OCI-M1 (cell line): ENCODE measurements at places on chromosomes 16 and 17.

DNA sequence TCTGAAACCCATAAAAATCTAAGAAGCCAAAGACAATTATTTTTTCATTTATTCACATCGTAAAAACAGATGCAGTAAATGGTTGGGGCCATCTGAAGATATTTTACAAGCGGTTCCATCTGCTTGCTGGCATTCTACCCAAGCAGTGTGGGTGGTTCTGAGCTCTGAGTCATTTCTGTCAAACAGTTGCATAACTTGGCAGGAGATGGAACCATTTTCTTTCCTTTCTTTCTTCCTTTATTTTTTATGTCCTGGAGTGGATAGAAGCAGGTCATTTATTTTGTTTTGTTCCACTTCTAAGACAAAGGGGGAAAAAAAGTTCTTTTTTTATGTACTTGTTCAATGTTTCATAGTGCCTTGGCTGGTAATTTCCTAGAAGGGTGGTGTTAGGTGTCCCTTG, 1151.9 kb upstream of the GOT2 start:
- DNase-seq = peak; percentile 25

DNA sequence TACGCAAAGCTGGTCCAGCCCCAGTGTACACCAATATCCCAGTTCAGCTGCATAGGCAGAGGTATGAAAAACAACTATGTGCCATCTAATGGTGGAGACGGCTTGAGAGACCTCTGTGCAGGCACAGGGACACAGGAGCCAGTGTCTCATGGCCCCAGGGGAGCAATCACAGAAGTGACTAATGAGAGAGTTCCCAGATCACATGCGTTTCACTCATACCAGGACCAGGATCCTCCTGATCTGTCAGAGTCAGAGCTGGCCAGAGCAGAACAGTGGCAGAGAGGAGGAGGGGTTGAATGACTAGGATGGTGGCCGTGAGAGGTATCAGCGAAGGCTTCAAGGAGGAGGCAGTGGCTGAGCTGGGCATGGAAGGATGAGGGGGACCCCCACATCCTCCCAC, 41.1 kb downstream of the TMEM132E start:
- no peak for DNase-seq

GRCh38 chr17:38563362-38564253, 42.1 kb downstream of the SRCIN1 start:
- no peak for DNase-seq

DNA sequence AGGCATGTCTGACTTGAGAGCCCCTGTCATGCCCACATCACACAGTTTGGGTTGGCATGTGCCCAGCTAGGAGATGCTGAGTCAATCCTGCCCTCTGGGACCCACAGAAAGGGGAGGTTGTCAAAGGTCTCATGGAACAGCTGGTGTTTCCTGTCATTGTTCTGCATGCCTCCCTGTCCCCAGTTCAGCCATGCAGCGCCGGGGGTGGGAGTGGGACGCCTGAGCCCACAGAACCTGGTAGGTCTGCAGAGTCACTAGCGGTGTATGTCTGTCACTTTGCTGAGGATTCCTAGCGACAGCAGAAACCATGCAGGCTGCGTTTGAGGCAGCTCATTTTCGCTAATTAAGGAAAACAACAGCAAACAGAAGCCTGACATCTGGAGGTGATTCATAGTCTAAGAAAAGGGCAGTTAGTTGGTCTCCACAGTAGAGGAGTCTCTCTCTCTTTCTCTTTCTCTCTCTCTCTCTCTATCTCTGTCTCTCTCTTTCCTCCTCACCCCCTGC, 19.6 kb upstream of the CCL1 start:
- peak; percentile 23 for DNase-seq

- no peak for DNase-seq
Measured at GRCh38 chr16:50717091-50717490, 23.7 kb downstream of the NOD2 start.

- DNase-seq = no peak
Measured at GRCh38 chr16:47008174-47008573, 34.7 kb upstream of the DNAJA2 start.

GRCh38 chr16:24188751-24189318, 67.3 kb upstream of the CACNG3 start:
- DNase-seq = no peak

- peak; percentile 12 for DNase-seq
Measured at GRCh38 chr17:10754109-10754508, 24.3 kb upstream of the TMEM220 start.

- DNase-seq = peak; percentile 58
Measured at GRCh38 chr17:75457047-75457654, 716 bp downstream of the TMEM94 start.

DNA sequence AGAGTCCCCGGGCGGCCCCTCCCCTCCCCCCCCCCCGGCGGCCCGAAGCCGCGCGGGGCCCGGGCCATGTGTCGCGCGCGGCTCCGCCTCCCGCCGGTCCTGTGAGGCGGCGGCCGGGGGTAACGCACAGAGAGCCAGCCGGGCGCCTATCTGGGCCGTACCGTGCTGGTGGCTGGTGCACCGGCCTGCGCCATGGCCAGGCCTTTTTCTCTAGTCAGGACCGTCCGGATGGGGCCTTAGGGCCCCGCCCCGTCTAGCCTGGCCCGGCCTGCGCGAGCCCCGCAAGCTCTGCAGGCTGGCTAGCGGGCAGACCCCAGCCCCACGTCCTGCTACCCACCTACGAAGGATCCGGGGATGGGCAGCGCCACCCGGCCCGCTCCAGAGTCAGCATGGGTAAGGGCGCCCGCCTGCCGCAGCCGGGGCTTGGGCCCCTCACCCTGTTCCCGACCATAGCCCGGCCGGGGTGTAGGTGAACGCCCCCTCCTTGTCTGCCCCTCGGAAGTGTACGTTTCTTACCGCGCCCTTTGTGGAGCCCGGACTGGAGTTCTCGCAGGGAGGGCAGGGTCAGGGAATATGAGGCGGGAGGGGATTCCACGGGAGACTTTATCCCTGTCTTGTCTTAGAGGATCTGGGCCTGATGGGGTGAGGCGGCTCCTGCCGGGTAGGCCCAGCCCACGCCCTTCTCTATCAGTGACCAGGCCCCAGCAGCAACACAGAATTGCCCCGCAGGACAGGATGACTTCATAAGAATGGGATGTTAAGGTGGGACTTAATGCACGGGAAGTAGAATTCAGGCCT, at the start of gene CENPT:
TSS of gene CENPT (minus strand) at position 630 of the 798 bp plus-strand sequence. CDS start 13,834 bp downstream, outside the sequence.
- DNase-seq = peak; percentile 51

DNA sequence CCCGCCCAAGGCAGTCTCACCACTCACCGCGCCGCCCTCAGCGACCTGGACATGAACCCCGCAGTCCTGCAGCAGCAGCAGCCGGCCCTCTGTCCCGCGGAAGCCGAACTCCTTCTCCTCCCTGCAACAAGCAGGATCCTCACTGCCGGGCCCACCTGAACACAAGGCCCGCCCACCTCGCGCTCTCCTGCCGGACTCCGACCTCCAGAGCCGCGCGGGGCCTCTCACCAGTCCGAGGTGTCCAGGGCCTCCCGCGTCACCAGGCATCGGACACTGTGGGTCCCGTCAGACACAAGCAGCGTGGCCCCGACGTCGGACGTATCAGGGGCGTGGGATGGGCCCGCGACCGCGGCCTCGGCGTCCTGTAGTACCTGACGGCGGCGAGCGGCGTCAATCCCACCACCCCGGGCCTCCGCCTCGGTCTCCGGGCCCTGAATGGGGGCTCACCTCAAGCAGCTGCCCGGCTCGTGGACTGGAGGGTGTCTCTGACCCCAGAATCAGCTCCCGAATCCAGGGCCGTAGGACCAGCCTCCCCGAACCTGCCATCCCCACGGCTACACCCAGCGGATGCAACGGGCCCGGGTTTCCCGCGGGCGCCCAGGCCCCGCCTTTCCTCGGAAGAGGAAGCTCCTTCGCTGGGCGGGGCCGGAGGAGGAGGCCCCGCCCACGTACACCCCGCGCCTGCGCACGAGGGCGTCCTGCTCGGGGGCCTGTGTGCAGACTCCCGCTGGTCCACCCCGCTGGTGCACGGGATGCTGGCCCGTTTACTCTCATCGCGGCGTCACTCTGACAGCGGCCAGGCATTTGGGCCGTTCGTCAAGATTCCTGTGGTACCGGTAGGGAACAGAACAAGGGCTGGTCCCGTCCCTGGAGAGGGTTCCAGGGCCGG, at the start of gene ACD:
TSS of gene ACD (minus strand) at position 586 of the 889 bp plus-strand sequence. CDS start at position 546, 40 bp downstream.
- peak; percentile 97 for DNase-seq
